ENCODE measurements at places on chromosomes 3 and 15.

DNA sequence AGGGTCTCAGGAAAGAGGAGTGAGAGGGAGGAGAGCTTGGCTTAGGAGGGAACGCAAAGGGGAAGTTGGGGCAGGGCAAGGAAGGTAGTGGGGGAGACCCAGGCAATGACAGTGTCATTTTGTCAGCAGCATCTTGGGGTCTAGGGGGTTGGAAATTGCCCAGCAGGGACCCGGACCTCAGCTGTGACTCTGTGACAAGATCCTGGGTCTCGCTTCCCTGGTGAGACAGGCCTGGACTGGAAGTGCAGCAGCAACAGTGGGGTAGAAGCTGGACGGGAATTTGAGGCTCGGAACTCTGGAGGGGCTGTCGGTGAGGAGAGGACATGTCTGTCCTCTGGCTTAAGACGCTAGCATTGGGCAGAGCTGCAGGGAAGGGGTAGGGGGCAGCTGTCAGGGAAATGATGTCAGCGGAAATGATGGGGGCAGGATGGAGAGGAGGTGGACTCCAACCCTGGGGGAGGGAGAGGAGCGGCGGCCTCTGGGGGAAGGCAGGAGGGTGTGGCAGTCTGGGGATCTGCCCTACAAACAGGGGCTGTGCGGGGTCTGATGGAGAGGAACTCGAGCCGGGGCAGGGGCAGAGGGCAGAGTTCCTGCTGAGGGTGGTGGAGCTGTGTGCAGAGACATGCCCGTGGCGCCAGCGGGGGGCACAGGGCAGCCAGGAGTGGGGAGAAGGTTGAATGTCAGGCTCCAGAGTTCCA, 12.3 kb downstream of the ANPEP start:
- no peak for DNase-seq

DNA sequence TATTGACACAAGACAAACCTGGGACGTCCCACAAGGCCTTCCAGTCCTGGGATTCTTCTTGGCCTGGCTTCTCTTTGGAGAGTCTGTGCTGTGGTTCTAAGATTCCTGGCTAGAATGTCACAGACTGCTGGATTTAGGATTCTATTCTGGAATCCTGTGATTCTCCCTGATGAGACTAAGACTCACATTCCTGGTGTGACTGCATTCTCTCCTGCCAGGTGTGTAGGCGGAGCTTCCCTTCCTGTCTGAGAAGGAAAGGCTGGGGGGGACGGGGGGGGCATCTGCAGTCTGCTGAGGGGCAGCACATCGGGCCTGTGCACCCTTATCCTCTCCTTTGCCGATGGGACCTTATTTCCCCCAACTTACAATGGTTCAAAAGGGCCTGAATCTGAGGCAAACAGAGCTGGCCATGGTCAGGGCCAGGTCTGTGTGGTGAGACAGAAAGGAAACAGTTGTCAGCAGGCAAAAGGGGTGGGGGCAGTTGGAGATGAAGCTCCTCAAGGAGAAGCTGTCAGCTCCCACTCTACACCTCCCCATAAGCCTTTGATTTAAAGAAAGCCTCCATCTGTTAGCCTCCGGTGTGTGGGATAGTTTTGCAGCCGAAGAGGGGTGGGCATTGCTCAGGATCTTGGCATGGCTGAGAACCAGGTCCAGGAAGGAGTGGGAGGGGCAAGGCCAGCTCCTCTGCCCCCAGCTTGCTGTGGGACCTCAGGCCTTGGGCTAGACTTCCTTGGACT, 30.9 kb downstream of the VIPR1 start:
- DNase-seq = no peak

- peak; percentile 81 for DNase-seq
These were observed 16.1 kb upstream of the SEMA4B start for GRCh38 chr15:90184786-90185704.

DNA sequence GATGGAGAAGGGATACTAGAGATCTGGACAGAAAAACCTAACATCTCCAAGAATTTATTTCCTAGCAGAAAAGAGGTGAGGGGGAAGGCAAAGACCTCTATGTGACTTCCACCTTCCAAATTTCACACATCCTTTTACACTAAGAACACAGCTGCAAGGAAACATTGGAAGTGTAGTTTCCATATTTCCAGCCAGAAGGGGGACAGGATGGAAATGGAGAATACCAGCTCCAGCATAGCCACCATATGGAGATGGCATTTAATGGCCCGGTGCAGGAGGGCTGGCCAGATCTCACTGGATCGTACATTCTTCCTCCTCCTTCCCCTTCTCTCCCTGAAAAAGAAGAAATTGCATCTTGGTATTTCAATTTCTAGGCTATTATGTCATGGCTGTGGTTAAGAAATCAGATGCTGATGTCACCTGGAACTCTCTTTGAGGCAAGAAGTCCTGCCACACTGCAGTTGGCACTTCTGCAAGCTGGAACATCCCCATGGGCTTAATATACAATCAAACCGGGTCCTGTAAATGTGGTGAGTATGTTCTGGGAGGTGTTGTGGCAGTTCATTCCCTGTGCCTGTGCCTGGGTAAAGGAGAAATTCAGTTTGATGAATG, 36.9 kb upstream of the TF start:
- no peak for DNase-seq

DNA sequence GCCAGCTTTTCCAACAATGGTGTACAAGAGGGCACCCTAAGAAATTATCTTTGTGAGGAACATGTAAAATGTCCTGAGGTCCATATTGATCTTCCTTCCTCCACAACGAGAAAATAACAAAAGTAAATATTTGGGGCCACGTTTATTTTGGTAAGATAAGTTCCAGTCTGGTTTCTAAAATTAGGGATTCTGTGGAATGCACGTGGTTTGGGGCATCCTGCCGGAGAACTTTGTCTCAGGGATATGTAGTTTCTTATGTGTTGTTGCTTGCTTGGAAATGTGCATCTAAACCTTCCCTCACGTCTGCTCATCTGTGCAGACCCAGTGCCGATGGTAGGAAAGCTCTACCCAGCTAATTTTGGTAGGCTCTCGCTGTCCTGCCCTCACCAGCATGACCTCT, 62.8 kb downstream of the CTDSPL start:
- DNase-seq = no peak

DNA sequence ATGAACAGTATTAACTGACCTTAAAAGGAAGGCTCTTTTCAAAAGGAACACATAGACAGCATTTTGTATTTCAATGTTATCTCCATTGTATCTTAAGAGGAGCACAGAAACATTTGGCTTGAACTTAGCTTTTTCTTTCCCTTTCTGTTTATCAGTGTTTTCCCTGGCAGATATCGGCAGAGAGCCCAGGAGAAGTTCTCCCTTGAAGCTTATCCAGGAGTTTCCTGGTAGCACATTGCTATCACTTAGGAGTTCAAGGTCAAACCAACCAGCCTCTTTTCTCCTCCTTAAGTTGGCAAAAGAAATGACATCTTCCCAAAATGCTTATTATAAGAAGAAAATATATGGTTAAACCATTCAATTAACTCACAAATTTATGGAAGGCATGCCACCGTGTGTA, 344.6 kb upstream of the UBE2E2 start:
- DNase-seq = no peak

DNA sequence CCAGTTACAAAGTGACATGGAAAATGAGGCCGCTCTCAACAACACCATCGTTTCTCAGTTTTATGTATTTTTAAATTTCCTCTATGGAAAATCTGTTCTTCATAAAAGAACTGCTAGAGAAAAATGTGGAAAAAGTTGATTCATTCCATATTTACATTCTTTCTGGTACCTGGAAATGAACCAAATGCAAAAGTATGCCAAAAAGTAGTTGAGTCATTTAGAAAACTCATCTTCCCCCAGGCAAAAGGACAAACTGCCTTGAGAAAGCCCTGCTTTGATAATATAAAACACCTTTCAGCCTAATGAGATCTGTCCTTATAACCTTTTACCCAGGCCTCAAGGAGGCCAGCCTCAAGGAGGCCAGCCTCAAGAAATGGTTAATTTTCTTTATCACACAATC, 283.0 kb upstream of the VEPH1 start:
- no peak for DNase-seq

DNA sequence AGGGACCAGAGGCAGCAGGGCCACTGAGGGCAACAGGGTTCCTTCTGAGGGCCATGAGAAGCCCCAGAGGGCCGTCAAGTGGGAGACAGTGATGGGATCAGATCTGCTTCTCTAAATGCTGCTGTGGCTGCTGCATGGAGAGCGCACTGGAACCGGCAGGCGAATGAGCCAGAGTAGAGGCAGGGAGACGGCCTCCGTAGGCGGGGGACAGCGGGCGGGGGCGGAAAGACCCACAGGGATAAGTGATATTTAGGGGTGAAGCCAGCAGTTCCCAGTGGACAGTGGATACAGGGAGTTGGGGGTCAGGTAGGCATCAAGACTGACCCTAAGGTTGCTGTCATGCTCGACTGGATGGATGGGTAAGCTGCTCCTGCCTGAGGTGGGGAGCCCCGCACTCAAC, 45.0 kb downstream of the GLDN start:
- no peak for DNase-seq

GRCh38 chr3:65785065-65785645, 253.6 kb downstream of the MAGI1 start:
- DNase-seq = no peak

GRCh38 chr3:89411201-89411600, 303.8 kb downstream of the EPHA3 start:
- no peak for DNase-seq

GRCh38 chr3:112138219-112138969, 5.3 kb upstream of the GCSAM start:
- DNase-seq = no peak

- no peak for DNase-seq
These were observed 22.5 kb downstream of the SLC6A6 start for GRCh38 chr3:14424711-14425580.

DNA sequence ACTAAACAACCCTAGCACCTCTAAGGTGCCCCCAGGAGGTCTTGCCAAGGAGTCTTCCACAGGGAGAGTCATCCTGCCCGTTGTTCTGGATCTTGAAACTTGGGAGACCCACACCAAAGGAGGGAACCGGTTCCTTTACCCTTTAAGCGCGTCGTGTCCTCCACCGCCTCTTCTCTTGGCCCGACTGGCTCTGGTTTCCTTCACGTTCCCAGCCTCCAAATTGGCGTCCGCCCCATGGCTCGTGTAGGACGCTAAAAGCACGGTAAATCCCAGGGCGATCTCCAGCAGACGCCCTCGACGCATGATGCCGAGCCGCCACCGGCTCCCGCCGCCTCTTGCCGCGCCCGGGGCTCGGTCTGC, 1.1 kb downstream of the FBN1 start:
- DNase-seq = no peak

GRCh38 chr3:81279481-81280379, 481.7 kb downstream of the GBE1 start:
- no peak for DNase-seq

GRCh38 chr3:121998030-121998580, 23.9 kb downstream of the ILDR1 start:
- DNase-seq = no peak

DNA sequence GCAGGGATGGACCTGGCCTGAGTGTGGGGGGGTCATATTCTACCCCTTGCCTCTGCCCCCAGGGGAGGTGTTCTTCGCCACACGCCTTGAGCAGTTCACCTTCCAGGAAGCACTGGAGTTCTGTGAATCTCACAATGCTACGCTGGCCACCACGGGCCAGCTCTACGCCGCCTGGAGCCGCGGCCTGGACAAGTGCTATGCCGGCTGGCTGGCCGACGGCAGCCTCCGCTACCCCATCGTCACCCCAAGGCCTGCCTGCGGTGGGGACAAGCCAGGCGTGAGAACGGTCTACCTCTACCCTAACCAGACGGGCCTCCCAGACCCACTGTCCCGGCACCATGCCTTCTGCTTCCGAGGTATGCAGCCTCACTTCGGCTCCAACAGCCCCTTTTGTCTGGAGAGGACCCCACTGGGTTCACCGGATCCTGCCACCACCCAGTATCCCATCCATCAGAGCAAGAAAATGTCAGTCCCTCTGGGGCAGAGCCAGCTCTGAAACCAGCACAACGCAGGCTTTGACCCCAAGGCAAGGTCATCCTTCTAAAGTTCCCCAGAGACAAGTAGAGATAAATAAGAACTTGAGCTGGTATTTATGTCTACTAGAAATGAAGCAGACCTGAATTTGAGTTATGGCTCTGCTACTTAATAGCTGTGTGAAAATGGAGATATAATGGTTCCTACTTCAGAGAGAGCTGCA, 45.8 kb downstream of the HAPLN3 start:
- DNase-seq = no peak

DNA sequence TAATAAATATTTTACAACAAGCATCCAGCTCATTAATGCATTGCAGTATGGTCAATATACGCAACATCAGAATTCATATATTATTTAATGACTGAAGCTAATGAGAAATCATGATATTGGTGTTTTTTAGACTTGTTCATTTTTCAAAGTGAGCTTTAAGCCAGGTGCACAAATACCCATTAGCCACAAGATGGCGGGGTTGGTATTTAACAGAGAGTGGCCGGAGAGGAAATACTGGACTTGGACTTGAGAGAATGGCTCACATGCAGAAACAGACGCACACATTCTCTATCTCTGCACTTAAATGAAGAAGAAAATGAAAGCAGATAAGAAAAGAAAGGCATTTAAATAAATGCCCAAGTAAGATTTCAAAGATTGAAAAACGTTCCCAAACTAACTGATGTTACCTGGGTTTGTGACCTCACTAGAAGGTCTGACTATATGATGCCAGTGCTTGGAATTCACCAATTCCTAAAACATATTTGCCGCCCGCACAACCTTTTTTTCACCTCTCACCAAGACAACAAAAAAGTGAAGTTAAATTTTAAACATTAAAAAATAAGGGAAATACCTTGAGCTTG, 21.2 kb upstream of the CRBN start:
- no peak for DNase-seq

DNA sequence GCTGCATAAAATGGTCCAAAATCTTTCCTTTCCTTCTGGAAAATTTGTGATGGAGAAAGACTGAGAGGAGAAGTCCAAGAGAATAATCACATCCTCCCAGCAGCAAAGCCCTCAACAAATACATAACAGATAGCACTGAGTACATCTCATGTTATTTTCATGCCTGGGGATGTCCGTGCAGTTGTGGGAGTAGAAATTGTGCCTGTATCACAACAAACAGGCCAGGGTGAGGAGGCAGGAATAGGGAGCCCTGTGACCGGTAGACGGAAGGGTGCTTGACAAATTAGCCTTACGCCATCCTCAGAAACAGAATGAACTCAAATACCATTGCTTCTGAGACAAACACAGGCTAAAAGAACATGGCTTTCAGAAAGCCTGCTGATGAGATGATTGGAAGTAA, 333.2 kb upstream of the UMPS start:
- no peak for DNase-seq

Measured in substantia nigra (tissue), 51 donors.